Transverse colon (tissue), 4 donors: ENCODE measurements at places on chromosomes 11 and 22.

- DNase-seq, result no peak
Measured at GRCh38 chr22:33605666-33606065, 314.6 kb downstream of the LARGE1 start.

- DNase-seq, result peak; percentile 42
Measured at GRCh38 chr11:124724979-124725718, 14.6 kb upstream of the NRGN start.

DNA sequence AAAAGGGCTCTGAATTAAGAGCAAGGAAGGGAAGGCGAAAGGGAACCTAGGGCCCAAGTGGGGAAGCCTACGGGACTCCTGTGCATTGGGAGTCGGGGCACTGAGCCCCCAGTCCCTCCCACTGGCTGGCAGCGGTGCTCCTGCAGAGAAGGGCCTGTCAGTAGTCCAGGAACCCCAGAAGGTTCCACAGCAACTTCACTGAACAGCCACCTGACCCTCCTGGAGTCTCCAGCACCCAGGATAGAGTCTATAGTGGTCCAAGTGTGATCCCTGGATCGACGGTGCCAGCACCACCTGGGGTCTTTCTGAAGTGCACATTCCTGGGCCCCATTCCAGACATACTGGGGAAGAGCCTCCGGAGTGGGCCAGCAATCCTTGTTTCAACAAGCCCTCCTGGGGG lies 100.0 kb upstream of the B3GAT1 start:
- no peak for DNase-seq

DNA sequence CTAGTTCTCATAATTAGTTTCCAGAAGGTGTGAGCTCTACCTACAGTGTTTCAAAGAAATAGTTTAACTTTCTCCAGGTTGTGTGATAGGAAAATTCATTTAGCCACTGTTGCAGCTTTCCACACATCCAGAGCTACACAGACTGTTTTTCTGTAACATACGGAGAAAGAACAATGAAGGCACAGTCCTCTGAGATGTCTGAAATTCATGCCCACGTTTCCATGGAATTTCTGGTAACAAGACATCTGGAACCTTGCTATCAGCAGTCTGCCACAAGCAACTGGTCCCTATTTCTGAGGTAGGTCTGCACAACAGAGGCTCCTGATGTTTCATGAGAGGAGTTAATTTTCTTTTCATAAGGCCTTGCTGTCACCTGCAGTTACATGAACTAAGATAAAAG lies 273.3 kb upstream of the C11orf87 start:
- no peak for DNase-seq

DNA sequence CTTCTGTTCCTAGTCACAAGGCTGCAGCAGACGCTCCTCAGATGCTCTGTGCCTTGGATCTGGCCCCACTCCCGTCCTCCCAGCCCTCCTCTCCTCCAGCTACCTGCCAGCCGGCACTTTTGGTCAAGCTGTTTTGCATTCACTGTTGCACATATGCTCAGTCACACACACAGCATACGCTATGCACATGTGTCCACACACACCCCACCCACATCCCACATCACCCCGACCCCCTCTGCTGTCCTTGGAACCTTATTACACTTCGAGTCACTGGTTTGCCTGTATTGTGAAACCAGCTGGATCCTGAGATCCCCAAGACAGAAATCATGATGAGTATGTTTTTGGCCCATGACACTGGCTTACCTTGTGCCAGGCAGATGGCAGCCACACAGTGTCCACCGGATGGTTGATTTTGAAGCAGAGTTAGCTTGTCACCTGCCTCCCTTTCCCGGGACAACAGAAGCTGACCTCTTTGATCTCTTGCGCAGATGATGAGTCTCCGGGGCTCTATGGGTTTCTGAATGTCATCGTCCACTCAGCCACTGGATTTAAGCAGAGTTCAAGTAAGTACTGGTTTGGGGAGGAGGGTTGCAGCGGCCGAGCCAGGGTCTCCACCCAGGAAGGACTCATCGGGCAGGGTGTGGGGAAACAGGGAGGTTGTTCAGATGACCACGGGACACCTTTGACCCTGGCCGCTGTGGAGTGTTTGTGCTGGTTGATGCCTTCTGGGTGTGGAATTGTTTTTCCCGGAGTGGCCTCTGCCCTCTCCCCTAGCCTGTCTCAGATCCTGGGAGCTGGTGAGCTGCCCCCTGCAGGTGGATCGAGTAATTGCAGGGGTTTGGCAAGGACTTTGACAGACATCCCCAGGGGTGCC lies 109.8 kb downstream of the BCR start:
- peak; percentile 73 for DNase-seq

DNA sequence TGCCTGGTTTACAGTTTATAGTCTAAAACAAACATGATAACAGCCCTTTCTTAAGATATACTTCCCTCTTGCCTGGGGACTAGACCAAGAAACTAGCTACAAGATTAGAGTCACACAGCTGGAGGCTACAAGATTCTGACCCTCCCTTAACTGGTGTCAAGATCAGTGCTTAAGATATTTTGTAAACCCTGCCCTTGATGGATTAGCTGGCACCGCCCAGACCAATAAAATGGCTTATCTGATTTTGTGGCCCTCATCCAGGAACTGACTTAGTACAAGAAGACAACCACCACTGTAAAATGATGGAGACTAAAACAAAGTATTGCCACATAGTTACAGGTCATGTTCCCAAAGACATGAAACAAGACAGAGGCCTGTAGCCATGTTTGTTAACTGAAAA lies 53.4 kb downstream of the FAM181B start:
- DNase-seq, result peak; percentile 67

- no peak for DNase-seq
Measured at GRCh38 chr11:83557653-83558052, 271.5 kb upstream of the CCDC90B start.

DNA sequence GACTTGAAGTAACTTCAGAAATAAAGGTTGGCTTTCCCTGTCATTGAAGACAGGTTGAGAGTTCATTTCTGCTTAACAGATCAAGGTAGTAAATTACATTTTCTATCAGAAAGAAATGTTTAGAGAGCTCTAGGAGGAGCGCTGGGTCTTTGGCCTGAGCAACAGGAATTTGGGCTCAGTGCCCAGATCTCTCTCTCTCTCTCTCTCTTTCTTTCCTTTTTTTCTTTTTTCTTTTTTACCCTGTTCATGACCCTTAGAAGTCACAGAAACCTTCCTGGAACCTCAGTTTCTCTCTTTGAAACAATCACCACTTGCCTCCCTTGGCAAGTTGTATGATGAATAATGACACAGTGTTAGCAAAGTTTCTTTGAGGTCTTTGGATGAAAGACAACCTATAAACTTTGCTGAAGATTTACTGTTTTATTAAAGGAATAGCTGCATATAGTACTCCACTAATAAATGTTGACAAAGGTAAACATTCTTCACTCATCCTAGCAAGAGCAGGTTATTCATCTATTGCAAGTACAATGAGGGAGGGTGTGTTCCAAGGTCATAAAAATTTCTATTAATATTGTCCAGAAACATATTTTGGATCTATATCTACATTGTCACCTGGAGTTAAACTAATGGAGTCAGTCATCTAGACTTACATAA lies 35.5 kb upstream of the RASSF10 start:
- DNase-seq, result no peak

DNA sequence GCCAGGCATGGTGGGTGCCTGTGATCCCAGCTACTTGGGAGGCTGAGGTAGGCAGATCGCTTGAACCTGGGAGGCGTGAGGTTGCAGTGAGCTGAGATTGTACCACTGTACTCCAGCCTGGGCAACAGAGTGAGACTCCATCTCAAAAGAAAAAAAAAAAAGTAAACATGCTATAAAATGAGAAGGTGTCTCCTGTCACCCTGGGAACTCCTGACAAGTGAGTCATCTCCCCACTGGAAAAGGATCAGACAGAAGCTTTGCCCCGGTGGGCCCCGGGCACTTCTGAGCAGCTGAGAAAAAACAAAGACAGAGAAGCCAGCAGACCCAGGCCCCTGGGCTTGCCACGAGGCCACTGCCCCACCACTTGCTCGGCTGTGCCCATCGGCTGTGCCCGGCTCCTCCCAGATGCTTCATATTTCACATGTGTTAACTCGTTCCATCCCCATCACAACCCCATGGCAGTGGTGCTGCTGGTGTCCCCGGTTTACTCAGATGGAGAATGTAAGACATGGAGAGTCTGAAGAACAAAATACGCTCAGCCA lies 22.3 kb downstream of the TTLL1 start:
- no peak for DNase-seq

DNA sequence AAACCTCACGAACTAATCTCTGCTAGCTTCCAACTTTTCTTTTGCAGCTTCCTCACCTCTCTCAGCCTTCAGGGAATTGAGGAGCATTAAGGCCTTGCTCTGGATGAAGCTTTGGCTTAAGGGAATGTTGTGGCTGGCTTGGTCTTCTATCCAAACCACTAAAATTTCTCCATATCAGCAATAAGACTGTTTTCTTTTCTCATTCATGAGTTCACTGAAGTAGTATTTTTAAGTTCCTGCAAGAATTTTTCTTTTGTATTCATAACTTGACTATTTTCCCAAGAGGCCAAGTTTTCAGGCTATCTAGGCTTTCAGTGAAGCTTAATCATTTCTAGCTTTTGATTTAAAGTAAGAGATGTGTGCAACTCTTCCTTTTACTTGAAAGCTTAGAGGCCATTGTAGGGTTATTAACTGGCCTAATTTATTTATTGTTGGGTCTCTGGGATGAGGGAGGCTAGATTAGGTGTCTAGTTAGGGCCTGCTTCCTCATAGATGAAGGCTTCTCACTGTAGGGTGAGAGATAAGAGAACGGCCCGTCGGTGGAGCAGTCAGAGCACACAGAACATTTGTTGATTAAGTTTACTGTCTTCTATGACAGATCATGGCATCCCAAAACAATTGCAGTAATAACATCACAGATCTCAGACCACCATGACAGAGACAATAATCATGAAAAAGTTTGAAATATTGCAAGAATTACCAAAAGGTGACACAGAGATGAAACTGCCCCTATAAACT lies 33.2 kb downstream of the CSF2RB start:
- DNase-seq, result no peak

DNA sequence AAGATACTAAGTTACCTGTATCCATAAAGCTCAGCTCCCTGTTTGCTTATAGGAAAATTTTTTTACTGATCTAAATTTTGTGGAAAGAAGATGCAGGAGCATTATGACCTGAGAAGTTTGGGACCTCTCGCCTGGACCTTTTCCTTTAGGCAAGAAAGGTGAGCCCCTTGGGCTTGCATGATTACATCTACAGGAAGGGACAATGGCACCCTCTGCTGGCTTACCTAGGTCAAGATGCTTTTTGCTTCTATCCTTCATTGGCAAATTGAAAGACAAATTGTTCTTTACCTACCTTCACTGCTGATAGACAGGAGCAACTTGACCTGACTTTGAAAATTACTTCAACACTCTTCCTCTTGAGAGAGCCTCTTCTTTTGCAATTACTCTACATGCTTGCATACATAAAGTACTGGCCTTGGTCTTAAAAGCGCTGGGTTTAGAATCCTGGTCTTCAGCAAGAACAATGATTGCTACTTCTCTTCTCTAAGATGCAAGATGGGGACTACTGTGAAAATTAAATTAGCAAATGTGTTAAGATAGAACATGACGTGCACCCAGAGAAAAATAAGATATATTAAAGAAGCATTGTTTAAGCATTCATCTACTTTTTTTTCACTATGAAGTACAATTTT lies 147.2 kb downstream of the TRPC6 start:
- peak; percentile 34 for DNase-seq

DNA sequence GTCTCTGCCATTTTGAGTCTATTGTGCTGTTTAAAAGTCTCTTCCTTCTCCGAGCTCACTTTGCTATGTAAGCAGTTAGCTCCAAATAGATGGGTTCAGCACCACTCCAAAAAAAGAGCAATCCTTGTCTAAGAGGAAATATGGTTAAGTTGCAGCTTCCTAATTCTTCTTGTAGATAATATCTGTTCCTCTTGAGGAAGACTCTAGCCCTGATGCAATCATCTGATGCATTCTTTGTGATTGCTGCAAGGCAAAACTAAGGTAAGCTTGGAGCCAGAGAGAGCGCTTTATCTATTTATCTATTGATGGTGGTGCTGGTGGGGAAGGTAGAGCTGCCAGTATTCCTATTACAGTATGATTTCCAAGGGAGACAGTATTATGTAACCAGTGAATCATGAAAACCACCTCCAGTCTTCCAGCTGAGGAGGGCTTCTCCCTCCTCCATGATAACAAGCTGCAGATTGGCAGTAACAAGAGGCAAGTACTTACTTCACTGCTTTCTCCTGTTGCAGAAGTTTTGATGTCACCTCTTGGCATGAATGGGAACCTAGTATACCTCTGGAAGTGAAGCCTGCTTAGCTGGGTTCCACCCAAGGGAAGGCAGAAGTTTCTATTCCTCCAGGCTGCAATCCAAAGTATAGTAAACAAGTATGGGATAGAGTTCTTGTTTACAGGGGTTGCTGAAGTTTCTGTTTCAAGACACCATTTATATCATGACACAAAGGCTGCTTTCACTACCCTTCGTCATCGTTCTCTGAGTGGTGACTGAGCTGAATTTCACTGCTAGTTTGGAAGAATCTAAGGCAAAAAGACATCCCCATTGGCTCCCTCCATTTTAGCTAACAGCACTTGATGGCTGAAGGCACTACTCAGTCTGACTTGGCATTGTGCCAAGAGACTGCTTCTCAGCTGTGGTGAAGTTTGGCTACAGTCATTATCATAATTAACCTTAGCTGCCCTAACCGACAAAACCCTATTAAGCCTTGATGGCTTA lies 49.7 kb downstream of the FDX1 start:
- no peak for DNase-seq

DNA sequence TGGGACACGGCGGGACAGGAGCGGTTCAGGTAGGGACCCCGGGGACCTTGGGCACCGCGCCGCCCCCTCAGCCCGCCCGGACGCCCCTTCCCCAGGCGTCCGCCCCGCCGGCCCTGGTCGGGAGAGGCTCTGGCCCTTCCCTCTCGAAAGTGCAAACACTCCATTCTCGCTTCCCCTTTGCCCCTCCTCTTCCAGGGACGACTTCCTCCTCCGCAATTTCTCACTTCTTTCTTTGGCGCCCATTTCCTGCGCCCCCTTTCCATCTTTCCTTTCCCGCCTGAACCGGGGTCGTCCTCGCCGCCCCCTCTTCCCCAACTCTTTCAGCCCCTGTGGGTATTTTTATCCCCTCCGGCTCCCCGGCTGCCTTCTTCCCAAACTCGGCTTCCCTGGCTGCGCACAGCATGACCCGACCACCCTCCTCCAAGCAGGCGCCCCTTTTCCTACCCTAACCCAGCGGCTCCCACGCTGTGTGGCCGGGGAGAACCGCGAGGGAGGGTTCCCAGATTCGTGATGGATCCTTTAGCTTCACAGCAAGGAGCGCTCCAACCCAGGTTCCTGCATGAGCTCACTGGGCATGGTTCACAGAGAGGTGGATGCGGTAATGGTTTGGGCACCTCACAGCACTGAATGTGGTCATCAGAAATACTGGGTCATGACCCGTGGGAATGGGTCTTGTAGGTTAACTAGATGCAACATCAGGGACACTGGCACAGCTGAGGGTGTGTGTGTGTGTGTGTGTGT lies 689 bp downstream of the RAB39A start:
- peak; percentile 10 for DNase-seq

GRCh38 chr11:79080551-79080950 lies 360.3 kb downstream of the TENM4 start:
- no peak for DNase-seq
